ENCODE measurements at places on chromosomes 6 and 20.

DNA sequence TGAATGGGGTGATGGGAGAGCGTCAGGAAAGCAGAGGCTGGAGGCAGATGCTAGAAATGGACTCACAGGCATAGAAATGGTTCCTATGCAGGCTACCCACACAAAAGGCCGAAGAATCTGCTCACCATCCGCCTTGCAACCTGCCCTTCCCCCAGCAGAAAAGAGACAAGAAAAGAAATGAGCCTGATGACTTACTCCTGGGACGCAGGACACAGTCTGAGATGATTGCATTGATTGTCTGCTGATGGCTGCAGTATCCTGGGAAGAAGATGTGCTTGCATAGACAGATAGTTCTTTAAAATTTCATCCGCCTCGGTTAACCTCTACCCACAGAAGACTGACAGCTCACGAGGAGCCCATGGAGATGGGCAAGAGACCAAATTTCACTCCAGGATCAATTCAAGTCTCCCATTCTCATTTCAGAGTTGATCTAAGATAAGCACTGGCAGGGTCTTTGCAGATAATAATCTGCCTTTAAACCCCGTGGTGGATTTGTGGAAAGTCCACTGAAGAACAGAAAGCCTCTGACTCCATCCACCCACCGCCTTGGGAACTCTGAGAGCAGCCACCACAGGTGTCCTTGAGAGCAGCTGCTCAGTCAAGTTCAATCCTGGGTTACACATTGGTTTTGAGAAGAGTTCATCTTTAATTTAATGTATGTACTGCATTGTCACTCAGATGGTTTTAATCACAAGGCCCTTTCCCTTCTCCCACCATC lies 7.2 kb downstream of the AGPAT4 start:
- DNase-seq: no peak

GRCh38 chr6:18263418-18264218 lies 712 bp downstream of the DEK start:
- DNase-seq: peak; percentile 65

DNA sequence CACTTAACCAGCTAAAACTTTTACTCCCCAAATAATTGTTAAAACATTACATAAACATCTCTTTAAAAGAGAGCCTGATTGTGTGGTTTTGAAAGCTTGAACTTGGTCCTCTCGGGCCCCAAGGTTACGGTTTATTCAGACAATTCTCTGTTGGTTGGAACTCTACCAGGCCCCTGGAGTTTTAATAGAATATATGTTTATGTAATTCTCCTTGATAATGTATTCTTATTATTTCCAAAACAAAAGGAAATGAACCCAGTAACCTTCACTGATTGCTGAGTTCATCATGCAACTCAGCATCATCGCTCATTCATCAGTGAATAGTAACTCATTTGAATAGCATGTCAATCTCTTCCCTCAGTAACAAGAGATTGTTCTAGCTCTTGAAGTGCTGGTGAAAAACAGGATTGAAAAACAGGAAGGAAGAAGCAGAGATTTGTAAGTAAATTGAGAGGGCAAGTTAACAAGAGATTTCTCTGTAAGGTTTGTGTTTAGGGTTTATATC lies 464.5 kb upstream of the MARCKS start:
- no peak for DNase-seq

- DNase-seq: no peak
Observed at GRCh38 chr6:80156221-80156620, 49.8 kb downstream of the BCKDHB start.

DNA sequence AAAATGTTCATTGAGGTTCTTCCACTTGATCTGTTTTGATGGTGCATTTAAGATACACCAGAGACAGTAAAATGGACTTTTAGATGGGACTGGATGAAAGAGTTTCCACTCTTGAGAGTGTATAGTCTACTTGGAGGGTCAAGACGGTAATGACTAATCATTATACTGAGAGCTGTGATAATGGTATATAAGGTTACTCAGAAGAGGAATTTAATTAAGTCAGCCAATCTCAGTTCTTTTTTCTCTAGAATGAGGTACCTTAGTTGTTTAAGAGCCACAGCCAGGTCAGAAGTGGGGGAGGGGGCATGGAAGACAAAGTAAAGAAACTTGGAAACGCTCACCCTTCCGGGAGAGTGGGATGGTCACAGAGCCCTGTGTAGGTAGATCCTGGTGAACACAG lies 123.9 kb downstream of the MAP3K4 start:
- DNase-seq: no peak

DNA sequence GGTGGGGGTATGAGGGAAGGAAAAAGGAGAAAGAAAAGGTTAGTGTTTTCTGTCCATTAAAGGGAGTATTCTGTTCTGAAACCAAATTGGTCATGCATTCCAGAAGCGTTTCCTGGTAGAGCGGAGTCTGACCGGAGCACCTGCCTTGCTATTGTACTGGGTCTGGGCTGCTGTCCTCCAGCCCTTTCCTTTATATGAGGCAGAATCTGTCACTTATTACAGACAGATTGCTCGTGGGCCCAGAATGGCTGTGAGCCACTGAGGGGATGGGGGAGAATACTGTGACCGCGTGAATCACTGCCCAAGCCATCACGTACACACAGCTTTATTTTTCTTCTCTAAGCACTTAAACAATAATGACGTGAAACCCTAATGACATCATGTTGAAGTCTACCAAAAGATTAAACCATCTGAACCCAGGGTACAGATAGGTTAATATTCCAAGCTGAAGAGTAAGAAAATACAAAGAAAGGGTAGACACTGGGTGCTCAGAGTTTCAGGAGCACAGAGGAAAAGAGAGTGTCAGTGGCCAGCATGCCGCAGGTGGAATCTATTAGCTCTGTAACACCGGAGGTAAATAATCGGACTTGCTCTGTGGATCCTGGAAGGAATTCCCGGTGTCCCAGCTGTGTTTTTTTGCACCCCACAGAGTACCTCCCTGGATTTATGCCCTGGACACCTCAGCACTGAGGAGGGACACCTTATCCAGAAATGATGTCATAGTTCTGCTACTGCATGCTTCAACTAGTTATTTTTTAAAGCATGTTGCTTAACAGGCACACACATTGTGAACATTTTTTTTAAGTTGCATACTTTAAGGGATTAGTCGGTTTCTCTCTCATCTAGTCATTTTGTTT lies 573.3 kb downstream of the PKHD1 start:
- no peak for DNase-seq

DNA sequence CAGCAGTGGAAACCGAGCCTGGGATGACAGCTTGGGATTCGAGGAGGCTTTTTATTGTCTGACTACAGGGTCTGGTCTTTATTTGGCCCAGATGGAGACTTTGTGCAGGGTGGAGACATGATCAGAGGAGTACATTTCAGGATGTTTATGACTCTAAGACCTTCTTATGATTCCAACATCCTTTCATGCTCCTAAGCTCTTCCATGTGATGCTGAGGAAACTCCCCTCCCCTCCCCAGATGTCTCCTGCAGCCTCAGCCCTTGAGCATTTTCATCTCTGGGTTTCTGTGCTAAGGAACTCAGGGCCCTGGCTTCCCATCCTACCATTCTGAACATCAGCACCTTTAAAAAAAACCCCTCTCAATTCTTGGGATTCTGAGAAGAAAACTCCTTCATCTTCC lies 186.6 kb downstream of the SOX4 start:
- DNase-seq: no peak

- no peak for DNase-seq
Observed at GRCh38 chr6:170199716-170200115, 91.2 kb downstream of the DLL1 start.

DNA sequence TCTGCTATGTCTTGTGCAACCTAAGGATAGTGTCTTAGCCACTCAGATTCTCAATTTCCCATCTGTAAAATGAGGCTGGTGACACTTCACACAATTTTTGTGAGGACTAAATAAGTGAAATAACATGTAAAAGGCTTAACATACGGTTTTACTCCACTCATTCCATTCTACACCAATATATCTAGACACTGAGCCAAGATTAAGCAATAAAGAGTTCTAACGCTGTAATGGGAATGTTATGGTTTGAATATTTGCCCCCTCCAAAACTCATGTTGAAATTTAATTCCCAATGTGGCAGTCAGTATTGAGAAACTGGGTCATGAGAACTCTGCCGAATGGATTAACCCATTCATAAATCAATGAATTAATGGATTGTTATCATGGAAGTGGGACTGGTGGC lies 301.0 kb downstream of the HACE1 start:
- no peak for DNase-seq

GRCh38 chr20:35849706-35850105 lies 77.9 kb downstream of the PHF20 start:
- DNase-seq: no peak

GRCh38 chr20:50036703-50037102 lies 53.9 kb downstream of the SNAI1 start:
- DNase-seq: no peak

GRCh38 chr6:37321101-37321500 lies 32.7 kb upstream of the RNF8 start:
- DNase-seq: no peak

GRCh38 chr20:10940941-10941340 lies 267.1 kb upstream of the JAG1 start:
- no peak for DNase-seq

- no peak for DNase-seq
Observed at GRCh38 chr20:11140359-11140758, 466.6 kb upstream of the JAG1 start.

GRCh38 chr20:43731469-43731868 lies 4.7 kb upstream of the GTSF1L start:
- no peak for DNase-seq

DNA sequence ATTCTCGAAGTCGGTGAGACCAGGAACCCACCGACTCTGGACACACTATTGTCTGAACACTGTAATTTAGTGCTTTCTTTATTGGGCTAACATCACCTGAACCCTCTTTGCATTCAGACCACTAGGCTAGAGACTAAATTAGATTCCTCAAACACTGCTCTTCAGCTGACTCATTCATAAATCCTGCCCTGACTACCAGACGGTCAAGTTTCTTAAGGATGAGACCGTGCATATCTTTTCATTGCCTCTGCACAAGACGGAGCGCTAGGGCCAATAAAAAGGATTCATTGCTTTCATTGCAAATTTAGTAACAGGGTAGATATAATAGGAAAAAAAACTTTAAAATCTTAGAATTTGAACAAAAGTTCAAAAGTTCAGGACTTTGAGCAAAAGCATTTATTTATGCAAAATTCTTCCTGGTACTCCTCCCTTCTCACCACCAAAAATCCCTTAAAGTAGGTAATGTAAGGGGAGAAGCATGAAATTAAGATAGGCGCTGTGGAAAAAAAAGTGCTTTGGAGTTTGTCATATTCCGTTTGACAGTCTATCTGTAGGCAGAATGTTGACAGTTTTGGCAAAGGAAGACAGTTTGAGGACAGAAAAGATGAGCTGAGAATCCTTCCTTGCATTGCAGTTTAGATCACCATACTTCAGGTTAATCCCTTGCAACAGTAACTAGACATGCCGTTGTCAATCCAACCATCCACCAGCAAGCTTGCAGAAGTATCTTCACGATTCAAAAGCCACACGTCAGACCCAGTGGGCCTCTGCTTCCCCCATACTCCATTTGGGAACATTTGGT lies 328.6 kb upstream of the JARID2 start:
- no peak for DNase-seq

DNA sequence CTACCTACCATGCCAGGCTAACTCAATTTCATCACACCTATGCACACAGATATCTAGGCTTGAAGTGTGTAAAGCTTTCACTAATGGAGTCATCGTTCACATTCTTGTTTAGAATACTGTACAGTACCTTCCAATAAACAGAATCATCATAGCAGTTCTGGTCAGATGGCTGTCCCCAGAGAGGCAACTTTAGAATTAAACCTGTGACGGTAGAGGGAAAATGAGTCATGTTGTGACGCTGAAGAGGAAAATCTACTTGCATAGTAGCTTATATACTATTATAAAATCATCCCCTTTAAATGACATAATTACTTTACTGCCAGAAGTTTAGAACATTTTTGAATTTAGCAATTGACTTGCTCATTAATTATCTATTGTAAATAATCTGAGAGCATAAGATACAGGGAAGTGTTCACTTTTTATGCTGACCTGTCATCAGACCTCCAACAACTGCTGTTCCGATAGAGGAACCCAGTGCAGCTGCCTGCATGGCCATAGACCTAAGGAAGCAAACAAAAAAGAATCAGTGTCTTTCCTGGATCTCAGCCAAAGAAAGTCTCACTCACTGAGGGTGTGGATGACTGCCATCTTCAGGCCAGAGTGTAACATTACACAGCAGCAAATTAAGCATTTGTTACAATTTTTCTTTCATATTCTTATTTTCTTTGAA lies 29.8 kb downstream of the RHAG start:
- DNase-seq: peak; percentile 23

DNA sequence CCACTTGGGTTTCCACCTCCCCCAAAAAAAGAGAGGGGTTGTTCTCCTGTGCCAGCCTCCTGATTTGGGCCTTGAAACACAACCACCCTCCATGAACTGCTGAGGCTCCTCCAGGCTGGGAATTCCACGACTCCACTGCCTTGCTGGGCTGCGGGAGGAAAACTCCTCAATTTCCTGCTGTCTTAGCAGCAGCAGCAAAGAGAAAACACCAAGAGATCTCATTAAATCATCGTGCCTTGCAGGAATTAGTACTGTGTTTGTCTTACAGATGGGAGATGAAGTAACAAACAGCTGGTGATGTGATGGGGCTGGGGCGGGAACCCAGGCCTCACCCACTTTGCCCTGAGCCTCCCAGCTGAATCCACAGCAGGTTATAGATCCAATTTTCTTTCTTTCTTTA lies 29.0 kb downstream of the BPIFB1 start:
- no peak for DNase-seq

DNA sequence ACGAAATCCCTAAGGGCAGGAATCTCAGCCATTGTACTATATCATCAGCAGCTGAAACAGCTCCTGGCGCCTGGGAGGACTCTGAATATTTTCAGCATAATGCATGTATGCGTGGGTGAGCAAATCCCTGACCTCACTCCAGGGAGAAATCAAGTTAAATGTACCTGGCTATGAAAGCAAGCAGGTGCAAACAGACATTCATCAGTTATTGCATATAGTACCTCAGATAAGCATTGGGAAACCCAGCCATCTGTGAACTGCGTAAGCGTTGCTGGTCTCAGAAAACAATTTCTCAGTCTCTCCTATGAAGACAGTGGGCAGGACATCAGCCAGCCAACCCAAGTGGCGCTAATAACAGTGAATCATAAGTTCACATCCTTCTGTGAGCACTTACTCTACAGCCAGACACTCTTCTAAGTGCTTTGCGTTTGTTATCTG lies 622.6 kb downstream of the EPM2A start:
- DNase-seq: no peak

DNA sequence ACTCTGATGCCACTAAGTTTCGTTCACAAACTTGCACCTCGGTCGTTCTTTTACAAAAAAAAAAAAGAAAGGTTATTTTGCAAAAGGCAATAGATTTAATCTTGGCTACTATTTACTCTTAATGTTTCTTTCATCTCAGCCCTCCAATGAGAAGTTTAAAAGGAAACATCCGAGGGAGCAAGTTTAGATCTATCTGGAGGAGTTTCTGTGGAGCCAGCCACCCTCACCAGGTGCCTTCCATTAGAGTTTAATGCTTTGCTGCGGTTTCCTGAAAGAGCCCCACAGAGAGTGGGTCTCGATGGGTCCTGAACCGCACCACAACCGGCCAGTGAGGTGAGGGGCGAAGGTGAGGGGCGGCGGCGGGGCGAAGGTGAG lies 632 bp downstream of the PRKN start:
- DNase-seq: no peak

Measured in endothelial cell (in vitro differentiated cells).